ENCODE measurements at places on chromosomes 16 and 17. TPM values are rescaled to one million over a fixed set of nuclear protein-coding genes. Genes with fewer than 3 reads are reported as not detected.

GRCh38 chr16:57771141-57771785, 31.0 kb downstream of the KIFC3 start:
- no peak for DNase-seq

GRCh38 chr17:77153999-77154586, 13.3 kb downstream of the SEC14L1 start:
- DNase-seq: no peak

The LRRC36 gene
- not detected for total RNA-seq

The PRDM7 gene
- total RNA-seq: not detected

GRCh38 chr16:88760424-88761142, 24.4 kb downstream of the PIEZO1 start:
- DNase-seq: no peak

The RHBDL3 gene
- 0.24 TPM for total RNA-seq

The FMNL1 gene
- 13.1 TPM for total RNA-seq

- DNase-seq: no peak
These were observed 57.4 kb downstream of the SYNRG start for GRCh38 chr17:37551788-37552187.

The SLC38A8 gene
- not detected for total RNA-seq

All from RPMI7951 (cell line).